HuH-7.5 (cell line): ENCODE measurements at places on chromosomes 5 and 9.

GRCh38 chr5:89117124-89117644 lies 234.2 kb upstream of the MEF2C start:
- no peak for DNase-seq

DNA sequence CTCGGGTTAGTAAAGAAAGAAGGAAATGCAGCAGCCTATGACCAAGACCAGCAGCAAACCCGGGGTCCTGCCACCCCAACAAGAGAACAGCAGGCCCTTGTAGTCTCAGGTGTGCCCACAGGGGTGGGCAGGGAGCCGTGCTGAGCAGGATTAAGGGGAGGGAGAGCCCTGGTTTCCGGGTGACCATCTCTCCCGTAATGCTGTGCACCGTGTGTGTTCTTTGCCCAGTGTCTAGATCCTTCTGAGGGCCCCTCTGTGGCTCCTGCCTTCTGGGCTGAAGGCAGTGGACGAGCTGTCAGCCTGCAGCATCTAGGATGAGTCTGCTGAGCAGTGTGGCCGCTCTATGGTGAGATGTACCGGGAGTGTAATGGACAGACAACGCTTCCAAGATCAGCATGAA lies 12.7 kb upstream of the PLEKHG4B start:
- no peak for DNase-seq

- DNase-seq, result no peak
These were observed 58.0 kb upstream of the UBAC1 start for GRCh38 chr9:136019041-136019680.

GRCh38 chr5:20559845-20560244 lies 571.8 kb upstream of the CDH18 start:
- no peak for DNase-seq

DNA sequence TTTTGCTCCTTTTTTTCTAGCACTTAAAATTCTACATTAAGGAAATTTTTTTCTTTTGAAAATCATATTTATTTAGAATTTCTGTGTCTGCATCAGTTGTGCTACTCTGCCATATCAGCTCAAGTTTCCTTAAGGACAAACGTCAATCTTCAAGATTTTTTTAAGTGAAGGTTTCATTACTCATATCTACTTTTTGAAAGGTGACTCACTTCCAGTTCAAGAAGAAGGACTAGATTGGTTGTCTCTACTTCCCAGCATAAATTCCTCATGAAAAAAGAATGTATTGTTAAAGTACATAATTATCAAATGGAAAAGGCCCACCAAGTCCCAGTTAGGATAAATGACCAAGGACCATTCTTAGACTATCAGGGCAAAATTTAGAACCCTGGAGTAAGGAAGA lies 626.5 kb downstream of the DMRTA1 start:
- no peak for DNase-seq

DNA sequence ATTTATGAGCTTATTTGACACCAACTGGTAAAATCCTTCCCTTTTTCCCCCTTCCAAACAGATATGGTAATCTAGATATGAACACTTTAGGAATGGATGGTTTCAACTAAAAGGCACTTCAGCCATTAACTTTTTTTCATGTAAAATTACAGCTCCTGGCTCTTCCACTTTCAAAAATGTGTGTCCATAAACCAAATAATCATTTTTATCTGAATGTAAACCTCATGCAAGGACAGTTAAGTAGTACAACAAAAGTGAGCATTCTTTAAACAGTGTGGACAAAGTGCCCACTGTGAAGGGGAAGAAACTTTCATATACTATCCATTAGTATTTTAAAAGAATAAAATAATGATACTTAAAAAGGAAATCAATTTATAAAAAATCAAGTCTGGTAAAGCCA lies 17.2 kb downstream of the RAB14 start:
- DNase-seq, result no peak

DNA sequence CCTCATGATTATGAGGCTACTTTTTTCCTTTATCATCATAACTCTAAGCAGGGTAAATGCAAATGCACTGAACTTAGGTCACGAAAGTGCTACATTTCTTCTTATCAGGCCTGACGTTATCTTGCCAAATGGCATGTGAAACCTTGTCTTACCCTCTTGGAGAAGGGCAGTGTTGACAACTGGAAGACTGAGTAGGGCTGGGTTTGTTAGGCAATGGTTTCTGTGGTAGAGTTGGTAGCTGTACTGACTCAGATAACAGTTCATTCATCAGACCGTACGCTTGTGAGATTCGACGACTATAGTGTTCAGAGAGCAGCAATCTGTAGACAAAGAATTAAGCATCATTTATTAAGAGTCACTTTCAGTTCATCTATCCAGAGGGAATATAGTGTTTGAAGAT lies 127.7 kb downstream of the CPLANE1 start:
- no peak for DNase-seq

DNA sequence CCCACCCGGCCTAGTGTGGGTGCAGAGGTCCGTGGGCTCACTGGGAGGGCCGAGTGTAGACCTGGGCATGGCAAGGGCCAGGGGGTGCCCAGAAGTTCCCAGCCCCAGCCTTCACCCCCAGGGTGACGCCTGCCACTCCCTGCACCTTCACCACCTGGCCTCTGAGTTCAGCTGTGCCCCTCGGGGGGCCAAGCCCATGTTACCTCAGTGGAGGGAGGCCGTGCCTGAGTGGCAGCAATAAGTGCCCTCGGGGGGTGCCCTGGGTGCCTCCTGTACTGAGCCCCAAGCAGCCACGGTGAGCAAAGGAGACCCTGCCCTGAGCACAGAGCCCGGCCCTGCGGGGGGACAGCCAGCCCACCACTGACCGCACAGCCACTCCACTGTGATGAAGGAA lies 10.3 kb upstream of the FCN2 start:
- no peak for DNase-seq

DNA sequence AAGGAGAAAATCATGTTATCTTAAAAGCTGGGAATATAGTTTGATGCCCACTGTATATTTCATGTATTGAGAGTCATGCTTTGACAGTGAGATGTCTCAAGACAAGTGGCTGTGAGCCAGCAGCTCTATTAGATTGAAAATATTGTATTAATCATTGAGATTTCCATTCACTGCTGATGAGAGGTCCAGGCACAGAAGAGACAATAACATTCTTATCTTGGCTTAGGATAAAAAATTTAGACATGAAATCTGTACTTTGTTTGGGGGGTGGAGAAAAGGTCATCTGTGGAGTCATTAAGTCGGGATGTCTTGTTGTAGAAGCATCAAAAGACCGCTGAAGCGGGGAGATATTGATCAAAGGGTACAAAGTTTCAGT lies 97.9 kb upstream of the EQTN start:
- no peak for DNase-seq

DNA sequence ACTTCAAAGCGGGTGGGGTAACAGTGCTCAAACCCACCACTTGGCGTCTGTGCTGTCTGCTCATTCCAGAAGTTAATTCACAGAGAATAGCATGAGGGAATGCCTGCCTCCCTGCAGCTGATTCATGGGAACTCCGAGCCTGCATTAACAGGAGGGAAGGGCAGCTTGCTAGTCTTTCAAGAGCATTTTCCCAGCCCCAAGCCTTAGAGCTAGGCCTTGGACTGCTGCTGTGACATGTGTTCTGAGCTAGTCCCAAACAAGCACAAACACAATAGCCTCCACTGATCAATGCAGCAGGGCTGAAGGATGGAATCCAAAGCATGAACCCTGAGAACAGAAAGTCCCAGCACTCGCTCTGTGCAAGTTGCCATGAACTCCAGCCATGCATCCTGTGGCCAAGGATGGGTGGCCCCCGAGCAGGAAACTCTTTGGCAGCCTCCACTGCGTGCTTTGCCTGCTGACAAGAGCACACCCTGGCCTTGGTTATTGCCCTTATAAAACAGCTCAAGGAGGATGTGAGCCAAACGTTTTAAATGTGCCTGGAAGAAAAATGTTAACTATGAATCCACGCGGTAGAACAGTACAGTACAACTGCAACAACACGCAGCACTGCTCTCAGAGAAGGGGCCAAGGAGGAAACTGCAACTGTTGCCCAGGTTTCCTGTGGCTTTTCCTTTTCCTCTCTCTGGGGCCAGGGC lies 653.1 kb upstream of the KLF4 start:
- DNase-seq, result no peak

GRCh38 chr9:97176206-97176605 lies 131.3 kb upstream of the CCDC180 start:
- DNase-seq, result no peak

DNA sequence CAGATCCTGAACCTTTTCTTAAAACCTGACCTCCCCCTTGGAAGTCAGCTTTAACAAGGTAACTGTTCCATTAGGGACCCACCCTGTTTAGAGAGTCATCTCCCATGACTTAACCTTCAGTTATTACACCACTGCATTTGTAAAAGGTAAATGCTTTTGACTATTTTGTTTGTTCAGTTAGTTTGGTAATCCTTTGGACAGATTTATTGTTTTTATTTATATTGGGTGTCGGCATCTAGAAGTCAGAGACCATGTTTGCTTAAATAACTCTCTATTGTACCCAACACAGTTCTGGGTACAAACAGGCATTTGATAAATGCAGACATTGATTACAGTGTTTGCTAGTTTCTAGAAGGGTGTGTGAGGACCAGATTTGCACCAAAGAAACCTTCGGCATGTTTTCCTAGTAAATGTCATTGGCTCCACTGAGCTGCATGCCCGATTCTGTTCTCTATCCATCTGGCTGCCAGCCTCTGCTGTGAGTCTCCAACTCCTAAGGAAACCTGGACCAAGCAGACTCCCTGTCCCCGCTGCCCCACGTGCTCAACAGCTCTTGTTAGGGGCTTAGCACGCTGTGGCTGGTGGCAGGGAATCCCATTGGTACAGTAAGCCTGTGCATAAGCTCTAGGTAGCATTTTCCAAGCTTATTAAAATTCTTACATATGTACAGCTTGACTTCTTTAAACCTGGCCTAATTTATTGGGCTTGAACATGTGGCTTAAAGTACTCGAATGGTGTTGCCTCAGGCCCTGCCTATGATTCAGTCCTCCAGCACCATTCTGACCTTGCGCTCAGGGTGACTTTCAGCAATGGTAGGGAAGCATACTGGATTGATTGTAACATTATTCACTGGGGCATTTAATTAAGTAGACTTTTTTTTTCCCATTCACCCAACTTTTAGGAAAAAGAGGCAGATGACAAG lies 6.6 kb downstream of the PCBD2 start:
- no peak for DNase-seq

GRCh38 chr9:93292288-93292615 lies 108.3 kb downstream of the WNK2 start:
- no peak for DNase-seq

DNA sequence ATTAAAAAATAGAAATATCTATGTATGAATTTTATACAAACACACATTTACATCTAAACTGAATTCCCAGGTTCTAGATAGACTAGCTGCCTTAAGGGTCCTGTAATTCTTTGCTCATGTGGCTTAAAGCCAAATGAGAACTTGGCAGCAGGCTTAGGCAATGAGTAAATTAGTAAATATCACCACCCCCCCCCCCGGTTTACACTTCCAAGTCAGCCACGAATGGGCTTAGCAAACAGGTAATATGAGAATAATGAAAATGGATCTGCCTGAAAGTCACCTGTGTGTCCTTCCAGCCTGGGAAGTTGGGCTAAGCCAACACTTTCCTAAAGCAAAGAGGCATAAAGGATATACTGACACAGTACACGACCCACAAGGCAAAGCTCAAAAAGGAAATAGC lies 108.6 kb downstream of the KLHL3 start:
- DNase-seq, result no peak

DNA sequence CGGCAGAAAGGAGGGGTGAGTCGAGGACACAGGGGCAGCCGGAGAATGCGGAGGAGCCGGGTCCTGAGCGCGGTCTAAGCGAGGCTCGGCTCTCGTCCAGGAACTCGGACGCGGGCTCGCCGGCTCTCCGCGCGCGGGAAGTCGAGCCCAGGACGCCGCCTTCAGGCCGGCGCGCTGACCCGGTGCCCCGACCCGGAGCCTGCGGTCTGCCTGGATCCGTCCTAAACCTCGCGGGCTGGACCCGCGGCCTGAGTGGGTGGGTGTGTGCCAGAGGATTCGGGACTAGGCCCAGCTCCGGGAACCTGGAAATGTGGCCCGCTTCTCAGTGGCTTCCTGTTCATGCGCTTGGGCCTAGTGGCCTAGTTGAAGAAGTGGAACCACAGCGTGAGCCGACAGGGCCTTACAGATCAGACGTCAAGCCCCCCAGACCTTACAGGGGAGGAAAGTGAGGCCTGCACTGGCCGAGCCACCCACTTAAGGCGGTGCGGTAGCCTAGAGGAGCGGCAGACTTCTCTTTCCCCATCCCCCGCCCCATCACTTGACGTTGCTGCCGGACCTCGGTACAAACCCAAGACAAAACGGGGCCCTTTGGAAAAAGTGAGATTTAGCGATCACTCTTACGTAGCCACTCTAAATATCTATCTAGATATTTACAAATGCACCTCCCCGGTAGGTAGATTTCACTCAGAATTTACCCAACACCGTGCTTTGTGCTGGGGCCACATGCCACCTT lies 1.2 kb downstream of the CDKN2B-AS1 start:
- DNase-seq, result no peak

GRCh38 chr5:147784146-147784987 lies 1.8 kb upstream of the JAKMIP2 start:
- no peak for DNase-seq

- DNase-seq, result peak; percentile 7
These were observed 5.2 kb upstream of the BARX1 start for GRCh38 chr9:93960221-93960970.

- DNase-seq, result no peak
These were observed 17.8 kb upstream of the ERMP1 start for GRCh38 chr9:5850724-5851122.

DNA sequence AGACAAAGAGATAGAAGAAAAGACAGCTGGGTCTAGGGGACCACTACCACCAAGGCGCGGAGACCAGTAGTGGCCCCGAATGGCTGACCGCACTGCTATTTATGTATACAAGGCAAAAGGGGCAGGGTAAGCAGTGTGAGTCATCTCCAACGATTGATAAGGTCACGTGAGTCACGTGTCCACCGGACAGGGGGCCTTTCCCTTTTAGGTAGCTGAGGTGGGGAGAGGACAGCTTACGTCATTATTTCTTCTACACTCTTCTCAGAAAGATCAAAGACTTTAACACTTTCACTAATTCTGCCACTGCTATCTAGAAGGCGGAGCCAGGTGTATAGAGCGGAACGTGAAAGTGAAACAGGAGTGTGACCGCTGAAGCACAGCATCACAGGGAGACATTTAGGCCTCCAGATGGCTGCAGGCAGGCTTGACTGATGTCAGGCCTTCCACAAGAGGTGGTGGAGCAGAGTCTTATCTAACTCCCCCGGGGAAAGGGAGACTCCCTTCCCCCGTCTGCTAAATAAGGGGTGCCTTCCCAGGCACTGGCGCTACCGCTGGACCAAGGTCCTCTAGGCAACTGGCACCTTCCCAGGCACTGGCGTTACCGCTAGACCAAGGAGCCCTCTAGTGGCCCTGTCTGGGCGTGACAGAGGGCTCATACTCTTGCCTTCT lies 6.1 kb upstream of the PRR16 start:
- DNase-seq, result no peak
